ENCODE measurements at places on chromosomes 1 and 21.

DNA sequence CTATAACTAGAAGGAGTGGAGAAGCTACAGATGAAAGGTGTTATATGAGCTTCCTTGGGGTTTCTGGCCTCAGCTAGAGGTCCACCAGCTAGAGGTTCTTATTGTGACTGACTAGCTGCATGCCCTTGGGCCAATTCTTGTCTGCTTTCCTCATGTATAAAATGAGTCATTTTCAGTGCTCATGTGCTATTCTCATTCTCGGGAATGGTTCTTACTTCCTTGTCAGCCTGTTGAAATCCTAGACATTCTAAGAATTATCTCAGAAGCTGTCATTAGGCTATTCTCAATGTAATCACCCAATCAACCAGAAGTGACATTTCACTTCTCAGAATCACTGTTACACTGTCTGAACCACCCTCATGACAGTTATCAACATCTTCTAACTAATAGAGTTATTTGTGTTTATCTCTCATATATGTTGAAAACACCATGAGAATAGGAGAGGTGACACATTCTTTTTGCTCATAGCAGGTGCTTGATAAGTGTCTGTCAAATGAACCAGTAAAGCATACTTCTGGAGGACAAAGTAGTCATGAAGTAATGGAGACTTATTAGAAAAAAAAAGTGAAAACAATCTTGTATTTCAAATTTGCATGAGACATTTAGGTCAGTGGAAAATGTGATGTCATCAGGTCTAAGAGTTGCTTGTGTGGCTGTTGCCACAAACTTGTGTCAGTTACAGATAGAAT, 122.8 kb upstream of the IVNS1ABP start:
- no peak for DNase-seq

- no peak for DNase-seq
Observed at GRCh38 chr1:233990486-233990885, 86.0 kb downstream of the SLC35F3 start.

DNA sequence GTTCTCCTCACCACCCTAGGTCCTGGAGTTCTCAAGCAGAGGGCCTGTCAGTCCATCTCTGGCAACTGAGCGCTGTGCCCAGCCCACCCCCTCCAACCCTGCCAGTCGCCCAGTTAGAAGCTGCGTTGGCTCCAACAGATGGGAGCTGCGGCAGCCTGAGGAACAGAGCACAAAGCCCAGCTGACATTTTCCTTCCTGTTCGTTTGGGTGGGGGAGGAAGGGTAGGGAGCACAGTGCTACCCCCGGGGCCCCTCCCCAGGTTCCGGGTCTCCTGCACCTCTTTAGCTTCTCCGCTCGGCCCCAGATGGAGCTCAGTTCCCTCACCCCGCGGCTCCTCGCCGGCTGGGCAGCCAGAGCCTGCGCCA, 1.4 kb downstream of the LRRN2 start:
- DNase-seq = no peak

- no peak for DNase-seq
Observed at GRCh38 chr1:84737590-84737989, 47.3 kb upstream of the SSX2IP start.

GRCh38 chr1:88191917-88192316, 492.2 kb upstream of the PKN2 start:
- DNase-seq = no peak

DNA sequence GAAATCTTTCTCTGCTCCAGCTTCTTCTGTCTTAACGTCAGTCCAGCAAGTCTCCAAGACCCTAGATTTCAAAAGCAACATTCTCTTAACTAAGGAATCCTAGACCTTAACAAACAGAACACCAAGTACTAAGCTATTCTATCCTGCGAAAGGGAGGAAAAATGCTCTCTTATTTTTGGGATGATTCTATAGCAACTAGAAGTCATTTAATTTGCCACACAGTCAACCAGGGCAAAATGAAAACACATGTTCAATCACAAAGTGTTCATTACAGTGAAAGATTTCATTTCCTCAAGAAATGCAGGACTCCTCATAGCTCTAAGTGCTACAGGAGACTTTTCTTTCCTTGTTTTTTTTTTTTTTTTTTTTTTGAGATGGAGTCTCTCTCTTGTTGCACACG, 36.2 kb upstream of the DOCK7 start:
- DNase-seq = no peak

GRCh38 chr1:8397511-8397910, 79.6 kb downstream of the SLC45A1 start:
- DNase-seq = no peak

- no peak for DNase-seq
Observed at GRCh38 chr1:11320153-11320936, 47.3 kb downstream of the UBIAD1 start.

DNA sequence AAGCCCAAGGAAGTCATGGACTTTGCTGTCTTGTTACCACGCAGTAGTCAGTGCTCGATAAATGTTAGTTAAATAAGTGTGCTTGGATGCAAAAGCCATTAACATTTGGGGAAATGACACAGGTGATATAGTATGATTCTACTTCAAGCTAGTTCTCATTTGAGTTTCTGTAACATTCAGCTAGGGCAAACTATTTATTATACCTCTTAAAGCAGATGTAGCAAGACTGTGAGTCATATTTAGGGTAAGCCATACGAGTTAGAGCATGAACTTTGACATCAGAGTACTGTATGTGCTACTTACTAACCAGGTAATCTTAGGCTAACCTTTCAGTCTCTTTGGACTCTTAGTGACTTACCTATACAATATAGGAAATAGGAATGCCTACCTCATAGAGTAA, 21.0 kb downstream of the CLCA4 start:
- no peak for DNase-seq

GRCh38 chr1:67078291-67078690, 24.3 kb upstream of the SLC35D1 start:
- no peak for DNase-seq

DNA sequence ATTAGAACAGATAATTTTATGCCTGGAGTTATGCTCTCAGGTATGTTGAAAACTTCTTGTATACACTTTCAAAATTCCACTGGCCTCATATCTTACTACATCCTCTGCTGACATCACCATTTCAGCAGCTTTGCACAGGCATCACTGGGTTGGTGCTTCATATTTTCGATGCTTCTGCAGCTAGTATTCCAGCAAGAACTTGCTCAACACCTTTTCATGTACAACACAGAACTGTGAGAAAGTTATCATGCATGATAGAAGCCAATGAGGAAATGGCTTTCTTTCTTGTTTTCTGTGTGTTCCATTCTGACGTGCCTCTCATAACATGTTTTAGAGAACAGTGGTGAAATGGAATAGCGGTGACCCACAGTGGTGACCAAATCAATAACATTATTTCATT, 5.1 kb upstream of the GBP5 start:
- no peak for DNase-seq

DNA sequence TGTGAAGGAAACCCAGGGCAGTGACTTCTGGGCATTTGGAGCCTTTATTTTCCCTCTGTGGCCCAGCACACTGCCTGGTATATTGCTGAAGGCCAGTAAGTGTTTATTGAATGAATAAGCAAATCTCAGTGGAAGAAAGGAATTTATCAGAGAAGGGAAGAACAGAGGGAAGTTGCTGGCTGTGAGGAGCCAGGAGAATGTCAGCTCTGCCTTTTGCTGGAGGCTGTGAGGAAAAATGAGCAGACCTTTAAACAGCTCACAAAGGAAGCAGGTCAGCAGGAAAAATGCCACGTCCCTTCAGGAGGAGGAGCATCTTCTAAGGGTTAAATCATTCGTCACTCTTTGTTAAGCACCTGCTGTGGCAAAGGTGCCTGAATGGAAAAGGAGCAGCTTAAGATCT, 75.9 kb downstream of the GIPC2 start:
- no peak for DNase-seq

DNA sequence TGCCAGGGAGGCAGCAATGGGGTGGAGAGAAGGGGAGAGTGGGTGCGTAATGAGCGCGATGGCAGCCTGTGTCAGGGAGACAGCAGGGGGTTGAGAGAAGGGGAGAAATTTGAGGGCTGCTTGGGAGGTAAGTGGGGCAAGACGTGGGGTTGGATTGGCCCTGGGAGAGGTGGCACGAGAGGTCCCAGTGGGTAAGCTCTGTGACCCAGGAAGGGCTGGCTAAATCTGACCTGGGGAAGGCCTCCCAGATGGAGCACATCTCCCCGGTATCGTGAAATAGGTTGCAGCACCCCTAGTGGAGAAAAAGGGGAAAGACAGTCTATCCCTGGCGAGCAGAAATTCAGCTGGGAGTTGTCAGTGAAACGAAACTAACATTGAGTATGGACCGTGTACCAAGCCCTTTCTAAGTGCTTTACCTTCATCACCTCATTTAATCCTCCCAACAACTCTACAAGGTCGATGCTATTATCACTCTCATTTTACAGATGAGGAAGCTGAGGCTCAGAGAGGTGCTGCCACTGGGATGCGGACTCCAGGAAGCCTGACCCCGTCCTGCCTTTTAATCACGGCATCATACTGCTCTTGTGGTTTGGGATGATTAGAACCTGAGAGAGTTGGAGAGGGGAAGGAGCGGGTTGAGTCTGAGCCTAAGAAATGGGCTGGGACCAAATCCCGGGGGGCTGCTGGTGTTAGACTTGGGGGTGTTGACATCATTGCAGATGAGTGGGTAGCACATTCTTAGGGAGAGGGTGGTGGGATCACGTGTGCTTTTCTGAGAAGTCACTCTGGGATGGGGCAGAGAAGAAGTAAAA, 56.6 kb upstream of the RPL11 start:
- DNase-seq = no peak

- no peak for DNase-seq
Observed at GRCh38 chr1:221246628-221247415, 367.6 kb downstream of the HLX start.

DNA sequence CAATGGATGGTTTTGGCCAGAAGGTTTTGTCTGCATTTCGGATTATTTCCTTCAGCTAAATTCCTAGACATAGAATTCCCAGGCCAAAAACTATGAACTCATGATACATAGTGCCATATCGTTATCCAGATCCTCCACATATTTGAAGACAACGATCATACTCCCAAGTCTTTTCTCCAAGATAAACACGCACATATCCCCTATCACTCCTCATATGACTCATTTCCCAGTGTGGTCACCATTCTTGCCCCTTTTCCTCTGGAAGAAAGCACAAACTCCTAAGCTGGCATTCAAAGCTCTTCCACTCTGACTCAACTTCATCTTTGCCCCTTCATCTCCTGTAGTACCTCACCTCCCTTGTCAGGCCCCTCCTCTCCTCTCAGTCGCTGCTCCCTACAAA, 277.6 kb downstream of the PLPP3 start:
- DNase-seq = no peak

GRCh38 chr1:54234284-54234683, 34.3 kb downstream of the MRPL37 start:
- DNase-seq = no peak

- peak; percentile 68 for DNase-seq
Observed at GRCh38 chr1:223641523-223642039, 23.9 kb downstream of the CAPN8 start.

DNA sequence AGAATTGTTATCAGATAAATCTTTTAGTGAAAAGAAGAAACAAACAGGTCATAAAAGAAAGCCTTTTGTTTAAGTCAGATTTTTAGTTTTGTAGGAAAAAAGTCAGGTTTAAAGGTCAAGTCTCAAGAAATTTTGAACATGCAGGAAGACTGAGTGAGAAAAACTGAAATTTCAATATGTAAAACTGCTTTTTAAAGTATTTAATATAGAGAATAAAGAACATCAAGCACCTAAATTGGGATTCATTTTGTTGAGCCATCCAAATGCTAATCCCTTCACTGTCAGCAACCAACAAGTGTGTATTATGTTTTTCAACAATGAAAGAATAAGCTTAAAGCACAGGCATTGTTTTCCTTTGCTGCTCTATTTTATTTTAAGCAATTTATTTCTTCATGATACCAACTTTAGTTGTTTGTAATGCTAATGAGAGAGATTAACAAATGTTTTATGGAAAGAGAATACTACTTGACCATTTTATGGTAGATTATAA, 114.9 kb upstream of the SERTAD4 start:
- no peak for DNase-seq

GRCh38 chr1:33237579-33237978, 18.7 kb upstream of the ZNF362 start:
- no peak for DNase-seq

DNA sequence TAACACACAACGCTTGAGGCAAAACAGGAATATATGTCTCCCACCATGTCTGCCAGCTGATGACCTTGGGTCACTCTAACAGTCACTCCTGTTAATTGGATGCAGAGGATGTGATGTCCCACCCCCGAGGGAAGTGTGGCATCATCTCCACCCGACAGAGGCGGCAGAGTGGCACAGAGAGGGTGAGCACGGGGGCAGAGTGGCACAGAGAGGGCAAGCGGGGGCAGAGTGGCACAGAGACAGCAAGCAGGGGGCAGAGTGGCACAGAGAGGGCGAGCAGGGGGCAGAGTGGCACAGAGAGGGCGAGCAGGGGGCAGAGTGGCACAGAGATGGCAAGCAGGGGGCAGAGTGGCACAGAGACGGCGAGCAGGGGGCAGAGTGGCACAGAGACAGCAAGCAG, 44.3 kb downstream of the DISP3 start:
- DNase-seq = no peak
